Islet precursor cell (in vitro differentiated cells): ENCODE measurements at places on chromosomes 6 and 20.
A peak's percentile ranks its signal among the peaks of the same experiment; 100 is the strongest.

DNA sequence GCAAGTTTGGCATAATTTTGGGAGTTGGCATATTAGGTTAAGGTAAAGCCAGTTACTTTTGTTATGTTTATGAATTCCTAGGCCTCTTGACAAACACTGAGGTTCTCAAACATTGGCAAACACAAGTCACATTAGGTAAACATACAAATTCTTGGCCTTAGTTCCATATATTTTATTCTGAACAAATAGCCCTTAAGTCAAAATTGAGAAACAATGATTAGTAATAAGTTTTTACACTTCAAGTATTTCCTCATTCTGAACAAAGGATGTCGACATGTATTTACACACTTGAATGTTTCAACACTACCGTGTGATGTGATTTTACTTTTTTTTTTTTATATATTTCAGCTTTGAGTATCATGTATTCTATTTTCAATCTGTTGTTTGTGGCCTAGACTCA, 3.8 kb upstream of the ECHDC1 start:
- no peak for DNase-seq

DNA sequence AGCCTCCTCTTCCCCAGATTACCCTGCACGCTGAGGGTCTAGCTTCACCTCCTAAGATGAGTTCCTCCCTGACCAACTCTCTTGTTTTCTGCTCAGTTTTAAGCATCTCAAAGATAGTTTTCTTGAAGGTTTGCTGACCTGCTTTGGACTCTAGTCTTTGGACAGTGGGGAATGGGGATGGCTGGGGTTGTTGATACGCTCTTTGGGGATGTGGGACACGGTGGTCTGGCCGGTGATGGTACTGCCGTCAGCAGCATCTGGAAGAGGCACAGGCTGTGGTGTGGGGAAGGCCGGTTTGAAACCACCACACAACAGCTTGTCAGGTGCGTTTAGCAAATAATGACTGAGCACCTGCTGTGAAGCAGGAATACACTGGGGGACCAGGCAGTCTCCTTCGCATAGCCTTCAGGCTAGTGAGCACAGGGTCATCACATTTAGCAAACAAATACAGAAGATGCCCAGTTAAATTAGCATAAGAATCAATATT, 94.1 kb downstream of the TMEM242 start:
- peak; percentile 49 for DNase-seq

- no peak for DNase-seq
Observed at GRCh38 chr6:129817821-129818220, 43.3 kb downstream of the TMEM244 start.

DNA sequence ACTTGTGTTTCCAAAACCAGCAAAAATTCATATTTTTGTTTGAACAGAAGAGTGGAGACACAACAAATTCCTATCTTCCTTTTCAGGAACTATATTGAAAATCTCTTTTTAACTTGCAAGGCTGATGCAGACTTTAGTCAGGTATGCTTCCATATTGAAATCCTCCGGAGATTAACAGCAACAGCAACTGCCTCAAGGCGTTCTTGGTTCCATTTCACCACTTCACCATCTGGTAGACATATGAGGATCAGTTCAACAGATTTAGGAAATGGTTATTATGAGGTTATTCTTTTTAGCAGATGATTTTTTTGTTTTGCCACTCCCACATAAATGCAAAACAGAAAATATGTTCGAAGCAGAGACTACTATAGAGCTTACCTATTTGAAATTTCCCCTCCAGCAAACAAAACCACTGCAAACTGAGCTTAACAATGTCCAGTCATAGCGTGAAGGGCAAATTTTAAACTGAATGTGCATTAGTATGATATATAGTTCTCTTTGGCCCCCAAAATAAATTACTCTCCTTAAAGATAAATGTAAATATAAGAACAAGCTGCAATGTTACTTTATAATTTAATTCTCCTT, 520.5 kb upstream of the ADGRB3 start:
- DNase-seq = no peak

DNA sequence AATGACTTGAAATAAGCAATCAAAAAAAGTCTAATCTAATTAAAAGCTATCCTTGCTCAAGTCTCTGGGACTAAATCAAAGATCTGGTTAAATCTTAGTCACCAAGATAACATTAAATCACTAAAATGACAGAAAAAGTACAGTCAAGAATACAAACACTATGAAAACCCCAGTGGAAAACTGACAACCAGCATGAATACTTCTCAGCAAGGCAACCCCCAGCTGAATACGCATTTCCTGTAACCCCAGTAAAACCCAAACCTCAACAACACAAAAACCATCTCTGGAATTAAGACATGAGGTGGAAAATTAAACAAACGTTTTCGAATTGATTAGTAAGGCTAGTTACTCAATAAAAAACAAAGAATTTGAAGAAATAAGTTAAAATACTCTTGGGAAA, 23.7 kb upstream of the ZC3H12D start:
- no peak for DNase-seq

GRCh38 chr6:45648262-45648620, 270.5 kb upstream of the SUPT3H start:
- no peak for DNase-seq

GRCh38 chr20:44745598-44746366, at the start of gene KCNK15:
Gene KCNK15 (plus strand): TSS chr20:44745865. CDS start chr20:44745911, 46 bp downstream.
- DNase-seq = no peak

GRCh38 chr6:157020881-157021343, 243.7 kb downstream of the ARID1B start:
- peak; percentile 81 for DNase-seq

DNA sequence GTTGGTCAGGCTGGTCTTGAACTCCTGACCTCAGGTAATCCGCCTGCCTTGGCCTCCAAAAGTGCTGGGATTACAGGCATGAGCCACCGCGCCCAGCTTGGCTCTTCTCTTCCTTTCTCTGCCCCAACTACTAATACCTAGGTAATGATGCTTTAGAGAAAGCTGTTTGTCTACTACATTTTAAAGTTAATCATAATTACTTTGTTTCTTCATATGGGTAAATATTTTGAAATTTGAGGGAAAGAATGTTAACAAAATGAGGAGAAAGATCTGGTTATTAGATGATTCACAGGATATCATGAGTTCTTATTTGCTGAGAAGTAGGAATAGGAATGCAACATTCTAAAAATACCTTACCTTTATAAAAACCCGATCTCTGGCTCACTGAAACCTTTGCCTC, 18.4 kb upstream of the PTPRK start:
- DNase-seq = no peak

GRCh38 chr20:34343458-34344211, 19.4 kb upstream of the ITCH start:
- DNase-seq = peak; percentile 61

DNA sequence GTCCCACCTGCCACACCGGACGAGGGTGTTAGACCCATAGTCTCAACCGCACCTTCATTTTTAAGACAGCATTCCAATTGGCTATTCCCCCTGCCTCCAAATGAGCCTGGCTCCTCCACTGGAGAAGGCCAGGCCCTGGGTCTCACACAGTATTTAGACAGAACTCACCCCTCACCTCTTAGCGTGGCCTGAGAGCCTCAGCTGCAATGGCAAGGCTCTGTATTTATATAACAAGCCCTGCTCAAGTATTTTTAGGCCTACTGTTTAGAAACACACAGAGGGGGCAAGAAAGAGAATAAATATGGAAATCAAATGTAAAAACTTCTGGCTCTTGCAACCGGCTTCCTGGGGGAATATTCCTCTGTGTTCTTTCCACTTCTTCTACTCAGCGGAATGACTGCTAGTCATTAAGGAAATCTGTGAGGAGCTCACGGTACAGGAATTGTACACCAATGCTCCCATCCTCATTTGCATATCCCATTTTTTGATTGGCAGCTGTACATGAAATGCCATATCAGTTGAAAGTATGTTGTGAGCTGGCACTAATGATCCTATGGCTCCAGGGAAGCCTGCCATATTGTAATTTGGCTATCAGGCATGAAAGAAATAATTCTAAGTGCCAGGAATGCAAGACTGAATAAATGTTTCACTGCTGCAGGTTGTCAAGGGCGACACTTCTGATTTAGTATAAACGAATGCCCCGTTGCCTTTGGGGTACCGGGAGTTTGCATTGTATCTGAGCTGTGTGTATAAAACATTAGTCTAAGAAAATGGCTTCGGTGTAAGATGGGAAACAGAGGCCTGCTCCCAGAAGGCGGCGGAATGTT, 207.5 kb downstream of the ZNF217 start:
- no peak for DNase-seq

DNA sequence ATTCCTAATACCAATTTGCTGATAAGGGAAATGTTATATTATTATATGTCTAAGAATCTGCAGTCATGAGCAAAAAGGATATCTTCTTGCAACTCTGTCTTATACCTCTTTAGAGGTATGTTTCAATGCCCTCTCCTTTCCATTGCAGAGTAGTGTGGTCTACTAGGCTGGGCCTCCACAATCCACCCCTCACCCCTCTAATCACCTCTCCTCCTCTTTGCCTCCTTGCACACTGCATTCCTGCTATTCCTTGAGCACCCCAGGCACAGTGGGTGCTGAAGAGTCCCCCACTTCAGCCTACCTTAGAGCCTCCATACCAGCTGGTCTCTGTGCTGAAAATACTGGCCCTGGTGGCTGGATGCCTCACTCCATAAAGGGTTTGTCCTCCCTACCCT, 26.9 kb downstream of the ARMC2 start:
- DNase-seq = no peak

GRCh38 chr6:53048431-53049195, 16.6 kb upstream of the FBXO9 start:
- no peak for DNase-seq

GRCh38 chr20:32822225-32822624, 2.5 kb downstream of the MAPRE1 start:
- no peak for DNase-seq

DNA sequence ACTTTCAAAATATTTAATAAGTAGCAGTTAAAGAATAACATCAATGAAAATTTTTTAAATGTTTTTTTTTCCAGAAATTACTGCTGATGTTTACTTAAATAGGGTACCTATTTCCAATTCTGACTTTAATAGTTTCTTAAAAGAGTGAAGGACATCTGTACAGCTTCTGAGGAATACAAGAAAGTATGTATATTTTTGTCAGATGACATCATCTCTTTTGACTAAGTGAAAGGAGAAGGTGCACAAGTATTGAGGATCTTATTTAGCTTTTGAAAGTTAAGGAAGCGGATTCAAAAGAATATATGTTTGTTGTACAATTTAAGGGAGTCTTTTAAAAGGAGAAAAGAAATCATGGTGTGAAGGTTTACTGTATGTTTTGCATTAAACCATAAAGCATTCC, 90.0 kb upstream of the SLC35B3 start:
- no peak for DNase-seq

- no peak for DNase-seq
Observed at GRCh38 chr6:1535295-1535694, 74.4 kb upstream of the FOXC1 start.

GRCh38 chr20:63292292-63292701, 689 bp upstream of the COL20A1 start:
- DNase-seq = no peak

DNA sequence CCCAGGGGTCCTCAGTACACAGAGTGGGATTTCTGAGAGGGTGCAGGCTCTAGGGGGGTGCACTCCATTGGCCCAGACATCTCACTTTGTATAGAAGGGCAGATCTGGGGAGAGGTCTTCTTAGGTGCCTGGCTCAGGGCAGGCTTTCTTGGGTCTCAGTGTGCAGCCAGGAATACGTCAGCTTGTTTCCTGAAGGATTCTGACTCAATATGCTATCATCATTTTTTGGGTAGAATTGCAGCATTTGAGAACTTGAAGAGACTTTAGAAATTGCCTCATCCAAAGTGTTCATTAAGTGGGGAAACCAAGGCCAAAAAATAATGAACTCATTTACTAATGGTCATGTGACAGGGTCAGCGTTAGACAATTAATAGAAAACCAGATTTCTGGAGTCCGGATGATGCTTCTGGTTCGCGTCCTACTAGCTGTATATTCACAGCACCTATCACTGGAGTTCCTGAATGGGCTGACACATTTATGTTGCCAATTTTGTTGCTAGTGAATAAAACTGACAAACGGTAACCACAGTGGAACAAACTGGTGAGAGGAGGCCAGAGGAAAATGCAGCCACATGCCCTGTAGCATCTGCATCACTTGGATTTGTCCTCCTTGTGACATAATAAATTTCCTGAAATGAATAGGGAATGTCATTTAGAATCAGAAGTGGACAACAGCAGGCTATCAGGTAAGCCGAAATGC, 238.9 kb downstream of the TBC1D7 start:
- DNase-seq = no peak

- DNase-seq = no peak
Observed at GRCh38 chr6:113489952-113490746, 367.0 kb upstream of the MARCKS start.

DNA sequence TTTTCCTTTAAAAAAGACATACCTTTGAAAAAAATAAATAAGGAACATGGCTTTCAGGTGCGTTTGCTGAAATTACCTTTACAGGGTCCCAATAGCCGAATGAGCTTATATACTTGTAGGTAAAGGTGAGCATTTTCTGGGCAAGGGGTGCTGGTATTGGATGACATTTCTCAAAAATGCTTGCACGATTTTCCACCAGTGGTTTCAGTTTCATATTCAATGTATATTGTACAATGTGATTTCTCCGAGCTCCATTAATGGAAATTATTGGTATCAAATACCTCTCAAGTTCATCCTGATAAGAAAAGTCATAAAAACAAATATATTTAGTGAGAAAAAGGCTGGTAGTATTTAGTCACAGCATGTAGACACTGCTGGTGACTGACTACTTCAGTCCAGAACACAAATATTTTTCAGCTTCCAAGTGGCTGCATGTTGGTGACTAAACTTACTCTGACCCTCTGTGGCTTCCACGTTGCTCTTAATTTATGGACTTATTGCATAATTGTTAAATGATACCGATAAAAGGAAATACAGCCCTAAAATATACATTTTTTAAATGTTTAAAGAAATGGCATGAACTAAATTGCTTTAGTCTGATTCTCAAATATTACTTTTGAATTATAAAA, 32.9 kb upstream of the ZBTB24 start:
- no peak for DNase-seq

GRCh38 chr20:61322151-61322865, 70.2 kb downstream of the CDH4 start:
- DNase-seq = no peak

GRCh38 chr6:32153564-32154513, at the start of gene PPT2:
Gene PPT2 (plus strand): TSS chr6:32154141. CDS start chr6:32154595, 454 bp downstream.
- peak; percentile 94 for DNase-seq

DNA sequence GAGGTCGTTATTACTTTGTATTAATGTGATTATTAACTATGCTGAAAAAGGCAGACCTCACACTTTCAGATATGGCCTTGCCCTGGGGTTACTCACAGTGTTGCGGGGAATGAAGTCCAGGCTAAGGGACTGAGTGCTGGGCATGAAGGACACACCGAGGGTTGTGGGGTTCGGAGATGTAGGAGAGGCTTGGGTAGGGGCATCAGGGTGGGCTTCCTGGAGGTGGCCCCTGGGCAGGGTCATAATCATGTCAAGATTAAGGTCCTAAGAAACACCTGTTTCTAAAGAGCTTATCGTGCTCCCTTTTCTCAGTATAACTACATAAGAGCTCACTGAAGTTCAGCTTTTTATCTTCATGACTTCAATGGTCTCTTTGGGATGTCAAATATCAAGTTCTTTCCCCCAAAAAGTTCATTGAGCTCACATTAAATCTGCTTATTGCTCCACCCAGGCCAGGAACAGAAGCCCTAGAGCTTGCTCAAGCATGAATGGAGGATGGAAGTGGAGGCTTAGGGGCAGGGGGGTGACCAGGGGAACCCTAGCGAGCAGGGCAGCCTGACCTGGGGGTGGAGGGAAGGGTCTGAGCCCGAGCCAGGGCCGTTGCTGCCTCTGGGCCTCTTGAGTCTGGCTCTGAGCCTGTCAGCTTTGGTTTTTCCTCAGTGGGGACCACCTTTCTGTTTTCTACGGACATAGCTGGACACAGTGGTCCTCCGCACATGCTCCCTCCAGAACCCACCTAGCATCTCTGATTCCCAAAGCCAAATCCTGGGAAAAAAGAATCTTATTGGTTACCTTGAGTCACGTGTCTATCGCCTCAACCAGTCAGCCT, 37.3 kb upstream of the TGM2 start:
- peak; percentile 43 for DNase-seq
